Right renal cortex interstitium (tissue), 3 donors: ENCODE measurements at places on chromosomes 6 and 20.

GRCh38 chr6:157648561-157648960 is 174.5 kb upstream of the SNX9 start:
- no peak for DNase-seq

DNA sequence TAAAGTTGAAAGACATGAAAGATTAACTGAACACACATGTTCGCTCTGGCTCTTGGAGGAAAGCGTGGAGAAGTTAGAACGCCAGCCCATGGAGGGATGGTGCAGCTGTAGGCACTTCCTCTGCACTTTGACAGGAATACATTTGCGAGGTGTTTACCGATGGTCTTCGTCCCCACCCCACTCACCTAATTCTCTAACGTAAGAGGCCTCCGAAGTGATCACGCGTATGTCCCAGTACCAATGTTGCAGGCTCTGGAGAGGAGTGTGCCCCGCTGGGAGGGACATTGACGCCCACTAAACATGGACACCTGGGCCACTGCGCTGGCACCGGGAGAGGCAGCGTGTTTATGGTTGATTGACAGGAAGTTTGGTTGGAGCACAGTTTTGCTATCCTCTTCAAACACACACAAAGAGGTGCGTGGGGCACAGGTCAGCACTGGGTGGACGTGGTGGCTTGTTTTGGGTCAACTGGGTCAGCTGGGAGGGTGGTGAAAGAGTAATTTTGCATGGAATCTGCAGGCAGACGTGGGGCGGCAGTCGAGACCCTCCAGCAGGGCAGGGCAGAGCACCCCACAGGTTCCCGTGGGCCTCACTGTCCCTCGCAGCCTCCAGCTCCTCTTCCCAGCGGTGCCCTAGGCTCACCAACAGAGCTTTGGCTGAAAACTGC is 110.1 kb downstream of the DLL1 start:
- DNase-seq, result no peak

DNA sequence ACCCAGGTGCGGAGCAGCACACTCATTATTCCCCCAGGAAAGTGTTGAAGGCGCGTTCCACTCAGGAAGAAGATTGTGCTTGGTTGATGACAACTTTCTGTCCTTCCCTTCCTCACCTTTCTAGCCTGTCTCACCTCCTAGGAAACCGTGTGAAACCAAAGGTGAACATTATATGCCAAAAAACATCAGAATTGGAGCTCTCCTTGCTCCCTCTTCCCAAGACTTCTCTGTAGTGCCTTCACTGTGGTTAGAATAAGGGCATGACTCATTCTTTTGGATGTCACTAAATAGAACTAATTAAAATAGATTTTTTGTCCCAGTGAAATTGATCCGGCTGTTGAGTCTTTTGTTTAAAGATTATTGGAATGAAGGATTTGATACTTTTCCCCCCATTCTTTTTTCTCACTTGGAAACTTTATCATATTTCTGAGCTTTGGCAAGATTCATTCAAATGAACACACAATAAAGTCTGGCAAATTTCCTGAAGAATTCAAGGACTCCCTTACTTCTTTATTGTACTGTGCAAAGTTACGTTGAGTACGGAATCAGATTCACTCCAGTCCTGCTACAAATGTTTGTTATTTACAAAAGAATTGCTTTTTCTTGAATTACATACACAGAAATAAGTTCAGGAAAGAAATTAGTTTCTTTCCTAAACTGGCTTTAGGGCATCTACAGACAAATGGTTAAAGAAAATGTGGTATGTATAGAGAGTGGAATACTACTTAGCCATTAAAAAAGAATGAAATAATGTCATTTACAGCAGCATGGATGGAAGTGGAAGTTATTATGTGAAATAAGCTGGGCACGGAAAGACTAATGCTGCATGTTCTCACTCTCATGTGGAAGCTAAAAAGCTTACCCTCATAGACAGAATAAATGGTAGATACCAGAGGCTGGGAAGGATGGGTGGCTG is 142.8 kb upstream of the AKAP12 start:
- DNase-seq, result no peak

GRCh38 chr20:56217829-56218228 is 30.7 kb upstream of the MC3R start:
- no peak for DNase-seq

- DNase-seq, result no peak
Measured at GRCh38 chr20:47747669-47748031, 37.6 kb downstream of the SULF2 start.

GRCh38 chr20:38197619-38198018 is 32.5 kb upstream of the TGM2 start:
- DNase-seq, result no peak

- no peak for DNase-seq
Measured at GRCh38 chr6:43940071-43940392, 170.0 kb downstream of the VEGFA start.

- no peak for DNase-seq
Measured at GRCh38 chr6:48610846-48611245, 499.8 kb upstream of the PTCHD4 start.

- DNase-seq, result no peak
Measured at GRCh38 chr6:170542031-170542719, 10.9 kb downstream of the PSMB1 start.

DNA sequence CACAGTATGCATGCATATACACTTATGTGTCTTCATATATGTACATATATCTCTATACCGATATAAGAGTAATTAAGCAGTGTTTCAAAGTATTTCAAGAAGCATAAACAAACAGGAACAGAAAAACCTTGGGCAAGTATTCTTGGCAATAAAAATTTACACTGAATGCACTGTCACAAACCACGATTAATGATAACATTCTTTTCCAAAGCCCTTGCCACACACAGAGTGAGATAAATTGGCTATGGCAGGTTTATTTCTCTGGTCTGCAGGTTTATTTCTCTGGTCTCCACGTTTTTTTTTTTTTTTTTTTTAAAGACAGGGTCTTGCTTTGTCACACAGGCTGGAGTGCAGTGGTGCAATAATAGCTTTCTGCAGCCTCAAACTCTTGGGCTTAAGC is 73.0 kb downstream of the PPP1R3G start:
- DNase-seq, result no peak

GRCh38 chr20:47762699-47763268 is 22.5 kb downstream of the SULF2 start:
- no peak for DNase-seq

GRCh38 chr20:3766422-3767109 is 987 bp downstream of the ADISSP start:
- no peak for DNase-seq

- DNase-seq, result no peak
Measured at GRCh38 chr6:132365281-132365907, 35.9 kb downstream of the MOXD1 start.

- no peak for DNase-seq
Measured at GRCh38 chr20:11791835-11792567, 125.7 kb upstream of the BTBD3 start.

DNA sequence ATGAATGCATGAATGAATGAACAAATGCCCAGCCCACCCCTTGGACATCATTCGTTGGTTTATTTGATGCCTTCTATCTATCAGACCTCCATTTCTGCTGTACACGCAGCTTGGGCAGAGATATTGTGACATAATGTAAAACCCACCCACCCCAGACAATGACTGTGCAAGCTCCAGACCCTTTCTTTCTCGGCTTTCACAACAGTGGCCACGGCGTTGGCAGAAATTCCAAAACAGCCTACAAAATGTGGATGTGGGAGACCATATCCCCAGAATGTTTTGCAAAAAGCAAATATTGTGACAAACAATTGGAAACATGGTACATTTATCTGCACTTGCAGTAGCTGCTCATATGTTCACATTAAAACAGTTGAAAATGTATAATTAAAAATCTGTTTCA is 162.0 kb upstream of the MAFB start:
- no peak for DNase-seq
